Aorta (tissue), 5 donors: ENCODE measurements at places on chromosomes 2 and 18. TPM values are rescaled to one million over a fixed set of nuclear protein-coding genes. Genes with fewer than 3 reads are reported as not detected.

DNA sequence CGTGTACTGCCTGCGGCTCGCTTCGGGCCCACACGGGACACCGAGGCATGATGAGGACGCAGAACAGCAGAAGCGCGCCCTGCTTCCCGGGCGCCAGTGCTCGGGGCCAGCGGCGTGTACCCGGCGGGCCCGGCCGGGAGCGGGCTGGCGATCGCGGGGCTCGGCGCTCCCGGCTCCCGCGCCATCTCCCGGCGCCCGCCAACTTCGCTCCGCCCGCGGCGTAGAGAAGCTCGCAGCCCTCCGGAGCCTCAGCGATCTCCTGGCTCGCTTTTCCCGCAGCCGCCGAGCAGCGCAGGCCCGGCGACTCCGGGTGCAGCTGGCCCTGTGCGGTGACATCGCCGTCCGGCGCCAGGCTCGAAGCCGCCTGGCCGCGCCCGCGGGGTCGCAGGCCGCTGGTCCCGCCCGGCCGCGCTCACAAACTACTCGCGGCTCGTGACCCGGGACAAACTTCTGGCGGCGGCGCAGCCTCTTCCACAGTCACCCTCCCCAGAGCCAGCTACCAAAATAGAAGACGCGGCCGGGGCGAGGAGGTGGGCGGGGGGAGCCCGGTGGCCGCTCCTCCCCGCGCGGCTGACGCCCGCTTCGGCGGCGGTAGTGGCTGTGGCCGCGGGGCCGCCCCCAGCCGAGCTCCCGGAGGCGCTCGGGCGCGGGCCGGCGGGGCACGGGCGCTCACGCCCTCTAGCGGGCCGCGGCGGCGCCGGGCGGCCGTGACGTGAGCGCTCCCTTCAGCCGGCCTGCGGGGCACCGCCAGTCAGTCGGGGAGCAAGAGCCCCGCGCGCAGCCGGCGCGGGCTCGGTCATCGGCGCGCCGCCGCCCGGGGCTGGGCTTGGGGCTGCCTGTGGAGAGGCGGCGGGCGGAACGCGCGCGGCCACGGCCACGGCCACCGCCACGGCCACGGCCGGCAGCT is at the start of gene PTPRM:
PTPRM (plus strand) TSS at position 750 of the 907 bp plus-strand sequence. CDS start 503 bp downstream, outside the sequence.
- peak within 1 kb of the TSS; percentile 89 for H3K4me3 ChIP-seq
- H3K4me1 ChIP-seq: no peaks in the 10 kb centered on the region
- peak; percentile 93 for DNase-seq

DNA sequence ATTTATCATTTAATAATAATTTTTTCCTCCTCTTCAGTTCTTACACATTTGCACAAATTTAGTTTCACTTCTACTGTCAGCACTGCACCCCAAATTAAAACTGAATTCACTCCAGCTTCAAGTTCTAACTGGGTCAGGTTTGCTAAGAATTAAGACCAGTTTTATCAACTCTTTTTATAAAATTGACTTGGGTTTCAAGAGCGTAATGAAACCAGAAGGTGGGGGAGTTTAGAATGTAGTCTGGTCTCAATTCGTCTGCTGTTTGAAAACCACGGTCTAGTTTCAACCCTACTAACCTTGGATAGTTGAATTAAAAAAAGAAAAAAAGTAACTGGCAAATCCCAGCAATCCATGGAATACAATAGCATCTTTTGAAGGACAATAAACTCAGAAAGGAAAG is 14.3 kb upstream of the CTLA4 start:
- DNase-seq: no peak
- no peak overlapping the region for H3K27ac ChIP-seq
- no peaks in the 10 kb centered on the region for H3K4me1 ChIP-seq

The ARHGAP15 gene
- polyA plus RNA-seq: 10.7 TPM

The ANKAR gene
- 1.0 TPM for polyA plus RNA-seq

The KRCC1 gene
- polyA plus RNA-seq: 24.8 TPM

DNA sequence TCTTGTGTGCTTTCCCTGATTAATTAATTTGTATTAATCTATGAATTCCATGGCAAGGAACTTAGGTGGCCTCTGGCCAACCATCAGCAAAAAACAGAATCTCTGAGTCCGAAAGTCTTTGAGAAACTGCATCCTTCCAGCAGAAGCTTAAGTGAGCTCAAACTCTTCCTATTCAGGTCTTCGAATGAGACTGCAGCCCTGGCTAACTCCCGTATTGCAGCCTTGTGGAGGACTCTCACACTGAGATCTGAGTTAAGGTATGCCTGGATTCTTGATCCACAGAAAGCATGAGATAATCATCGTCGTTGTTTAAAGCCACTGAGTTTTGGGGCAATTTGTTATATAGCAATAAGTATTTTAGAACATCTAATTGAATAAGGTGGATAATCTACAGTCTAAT is 1143.9 kb upstream of the NXPH2 start:
- DNase-seq: no peak
- H3K27me3 ChIP-seq: no peaks in the 10 kb centered on the region
- no peaks in the 10 kb centered on the region for H3K4me1 ChIP-seq
- H3K27ac ChIP-seq: no peak overlapping the region

The DTNA gene
- 59.0 TPM for polyA plus RNA-seq

- H3K36me3 ChIP-seq: no peaks in the 10 kb centered on the region
- no peak overlapping the region for H3K4me3 ChIP-seq
- DNase-seq: no peak
These were observed 23.2 kb downstream of the PRKD3 start for GRCh38 chr2:37301408-37301807.

The ABCG8 gene
- not detected for polyA plus RNA-seq

GRCh38 chr2:51256736-51257135 is 224.8 kb upstream of the NRXN1 start:
- H3K27ac ChIP-seq: no peak overlapping the region
- no peak for DNase-seq
- H3K4me3 ChIP-seq: no peak overlapping the region
- H3K4me1 ChIP-seq: no peaks in the 10 kb centered on the region
- no peaks in the 10 kb centered on the region for H3K27me3 ChIP-seq

- H3K4me1 ChIP-seq: peaks cover 23% of the 10 kb centered on the region
- H3K27me3 ChIP-seq: no peaks in the 10 kb centered on the region
- DNase-seq: no peak
- peak overlapping the region; percentile 55 for H3K27ac ChIP-seq
- H3K36me3 ChIP-seq: no peaks in the 10 kb centered on the region
- no peak overlapping the region for H3K4me3 ChIP-seq
These were observed 8.7 kb downstream of the ANTXR1 start for GRCh38 chr2:69021727-69022126.

The RBM44 gene
- not detected for polyA plus RNA-seq

The SPR gene
- 20.4 TPM for polyA plus RNA-seq

The KATNAL2 gene
- polyA plus RNA-seq: 1.8 TPM
